Activated CD4-positive, alpha-beta T cell treated with anti-CD3 and anti-CD28 coated beads, Interleukin-2, amount 10 ng/mL, durations not matched to agents 7 days and 5 days (primary cell): ENCODE measurements at places on chromosomes 6 and 20. TPM values are rescaled to one million over a fixed set of nuclear protein-coding genes. Genes with fewer than 3 reads are reported as not detected.

The DACT2 gene
- total RNA-seq: 0.10 TPM

GRCh38 chr6:138235693-138236092, 17.4 kb upstream of the PBOV1 start:
- peaks cover 8% of the 10 kb centered on the region for H3K27me3 ChIP-seq
- H3K36me3 ChIP-seq: no peaks in the 10 kb centered on the region
- H3K4me1 ChIP-seq: no peaks in the 10 kb centered on the region

The TGM3 gene
- total RNA-seq: not detected

DNA sequence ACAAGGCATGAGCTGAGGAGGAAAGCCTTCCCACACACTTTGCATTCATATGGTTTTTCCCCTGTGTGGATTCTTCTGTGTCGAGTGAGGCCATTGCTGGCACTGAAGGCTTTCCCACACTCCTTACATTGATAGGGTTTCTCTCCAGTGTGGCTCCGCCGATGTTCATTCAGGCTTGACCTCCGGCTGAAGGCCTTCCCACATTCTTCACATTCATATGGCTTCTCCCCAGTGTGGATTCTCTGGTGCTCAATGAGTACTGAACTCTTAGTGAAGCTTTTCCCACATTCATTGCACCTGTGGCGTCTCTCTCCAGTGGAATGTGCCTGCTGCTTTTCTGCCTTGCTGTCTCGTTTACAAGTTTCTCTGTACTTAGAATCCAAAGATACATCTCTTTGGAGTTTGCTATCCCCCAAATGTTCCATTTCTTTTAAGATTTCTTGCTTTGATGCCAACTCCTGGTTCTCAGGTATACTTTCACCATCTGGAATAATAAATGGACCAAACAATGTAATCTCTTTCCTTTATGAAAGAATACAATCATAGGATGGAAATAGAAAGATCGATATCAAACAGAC, 9.5 kb downstream of the ZSCAN31 start:
- no peak overlapping the region for H3K27ac ChIP-seq
- no peak for DNase-seq
- peaks cover 16% of the 10 kb centered on the region for H3K36me3 ChIP-seq
- H3K4me3 ChIP-seq: no peak overlapping the region
- no peaks in the 10 kb centered on the region for H3K4me1 ChIP-seq
- H3K27me3 ChIP-seq: peaks cover 6% of the 10 kb centered on the region

DNA sequence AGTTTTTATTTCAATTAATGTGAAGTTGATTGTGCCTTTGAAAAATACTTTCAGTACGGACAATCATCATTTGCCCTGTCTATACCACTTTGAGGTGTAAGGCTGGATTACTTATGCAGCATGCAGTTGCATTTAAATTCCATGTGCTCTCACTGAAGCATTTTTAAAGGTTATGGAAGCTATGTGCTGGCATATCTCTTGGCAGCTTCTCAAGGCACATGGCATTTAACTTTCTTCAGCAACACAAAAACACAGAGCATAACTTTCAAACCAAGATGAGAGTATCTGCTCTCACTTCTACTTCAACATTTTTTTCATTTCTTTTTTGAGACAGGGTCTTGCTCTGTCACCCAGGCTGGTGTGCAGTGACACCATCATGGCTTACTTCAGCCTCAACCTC, 360.6 kb upstream of the RUNX2 start:
- DNase-seq: no peak
- peaks cover 11% of the 10 kb centered on the region for H3K36me3 ChIP-seq
- H3K4me1 ChIP-seq: peaks cover 5% of the 10 kb centered on the region
- H3K4me3 ChIP-seq: no peak overlapping the region
- peak overlapping the region; percentile 58 for H3K27ac ChIP-seq

GRCh38 chr6:7732228-7732627, 6.3 kb downstream of the BMP6 start:
- no peak overlapping the region for H3K27ac ChIP-seq
- H3K27me3 ChIP-seq: peaks cover 65% of the 10 kb centered on the region
- no peak overlapping the region for H3K4me3 ChIP-seq
- H3K36me3 ChIP-seq: no peaks in the 10 kb centered on the region
- no peak for DNase-seq

The SSTR4 gene
- not detected for total RNA-seq

The EDN1 gene
- total RNA-seq: 0.10 TPM

DNA sequence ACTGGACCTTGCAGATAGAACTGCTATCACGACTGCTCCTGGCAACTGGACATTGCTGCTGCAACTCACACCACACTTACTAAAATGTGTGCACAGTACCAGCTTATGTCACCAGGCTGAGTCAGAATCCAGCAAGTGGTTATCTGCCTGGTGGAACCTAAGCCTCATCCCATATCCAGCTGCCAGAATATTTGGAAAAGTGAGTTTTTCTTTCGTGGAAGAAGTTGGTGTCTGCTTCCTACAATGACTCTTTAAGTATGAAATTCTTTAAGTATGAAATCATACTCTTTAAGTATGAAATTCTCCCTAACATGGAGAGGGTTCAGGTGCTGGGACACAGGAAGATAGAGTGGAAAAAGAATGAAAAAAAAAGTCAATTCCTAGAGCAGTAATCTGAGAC, 16.4 kb upstream of the POLR1H start:
- no peak overlapping the region for H3K27ac ChIP-seq
- no peak overlapping the region for H3K4me3 ChIP-seq

DNA sequence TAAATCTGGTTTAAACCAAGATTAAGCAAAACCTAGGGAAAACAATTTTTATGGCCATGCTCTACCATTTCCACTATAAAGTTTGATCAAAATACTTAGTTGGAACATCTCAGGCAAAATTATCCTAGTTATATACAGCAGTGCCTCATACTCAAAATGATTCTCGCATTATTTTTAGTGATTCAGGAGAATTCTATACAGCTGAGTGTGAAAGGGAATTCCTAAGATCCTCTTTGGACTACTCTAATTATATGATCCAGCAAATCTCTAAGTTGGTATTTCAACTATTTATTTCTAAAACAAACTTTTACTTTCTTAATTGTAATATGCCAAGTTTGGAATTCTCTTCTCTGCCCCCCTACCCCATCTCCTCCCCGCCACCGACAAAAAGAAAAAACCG, 8.6 kb downstream of the DTNBP1 start:
- H3K4me3 ChIP-seq: no peak overlapping the region
- no peaks in the 10 kb centered on the region for H3K27me3 ChIP-seq
- DNase-seq: no peak
- H3K36me3 ChIP-seq: peaks cover 24% of the 10 kb centered on the region
- no peak overlapping the region for H3K27ac ChIP-seq

- H3K4me1 ChIP-seq: no peaks in the 10 kb centered on the region
- no peak for DNase-seq
- H3K27me3 ChIP-seq: no peaks in the 10 kb centered on the region
- H3K4me3 ChIP-seq: no peak overlapping the region
Observed at GRCh38 chr20:15582146-15582760, 991.0 kb downstream of the KIF16B start.

The HSPA1L gene
- 3.3 TPM for total RNA-seq

The EBF4 gene
- total RNA-seq: 0.27 TPM

GRCh38 chr20:57025261-57025660, 241.2 kb downstream of the BMP7 start:
- no peaks in the 10 kb centered on the region for H3K36me3 ChIP-seq
- no peak overlapping the region for H3K27ac ChIP-seq
- H3K27me3 ChIP-seq: peaks cover 8% of the 10 kb centered on the region
- no peak for DNase-seq
- H3K4me1 ChIP-seq: no peaks in the 10 kb centered on the region

DNA sequence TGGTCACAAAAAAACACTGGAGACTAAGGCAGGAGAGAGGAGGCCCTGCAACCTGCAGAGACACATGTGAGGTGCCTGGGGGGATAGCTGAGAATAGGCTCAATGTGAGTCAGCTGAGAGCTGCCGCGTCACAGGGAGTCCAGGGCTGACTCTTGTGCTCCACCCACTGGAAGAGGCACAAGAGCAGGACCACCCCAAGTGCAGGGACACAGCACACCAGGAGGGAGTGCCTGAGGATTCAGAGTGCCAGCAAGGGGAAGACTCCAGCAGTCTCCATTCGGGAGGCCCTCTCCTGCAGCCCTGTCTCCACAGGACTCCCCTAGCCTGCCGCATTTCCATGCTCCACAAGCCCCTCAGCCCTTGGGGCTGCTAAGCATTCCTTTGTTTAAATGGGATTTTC, 105.5 kb downstream of the HUS1B start:
- no peak overlapping the region for H3K27ac ChIP-seq
- H3K36me3 ChIP-seq: peaks cover 32% of the 10 kb centered on the region
- H3K4me1 ChIP-seq: peaks cover 40% of the 10 kb centered on the region
- no peaks in the 10 kb centered on the region for H3K27me3 ChIP-seq
- DNase-seq: no peak
- no peak overlapping the region for H3K4me3 ChIP-seq

The FRS3 gene
- total RNA-seq: 4.6 TPM

DNA sequence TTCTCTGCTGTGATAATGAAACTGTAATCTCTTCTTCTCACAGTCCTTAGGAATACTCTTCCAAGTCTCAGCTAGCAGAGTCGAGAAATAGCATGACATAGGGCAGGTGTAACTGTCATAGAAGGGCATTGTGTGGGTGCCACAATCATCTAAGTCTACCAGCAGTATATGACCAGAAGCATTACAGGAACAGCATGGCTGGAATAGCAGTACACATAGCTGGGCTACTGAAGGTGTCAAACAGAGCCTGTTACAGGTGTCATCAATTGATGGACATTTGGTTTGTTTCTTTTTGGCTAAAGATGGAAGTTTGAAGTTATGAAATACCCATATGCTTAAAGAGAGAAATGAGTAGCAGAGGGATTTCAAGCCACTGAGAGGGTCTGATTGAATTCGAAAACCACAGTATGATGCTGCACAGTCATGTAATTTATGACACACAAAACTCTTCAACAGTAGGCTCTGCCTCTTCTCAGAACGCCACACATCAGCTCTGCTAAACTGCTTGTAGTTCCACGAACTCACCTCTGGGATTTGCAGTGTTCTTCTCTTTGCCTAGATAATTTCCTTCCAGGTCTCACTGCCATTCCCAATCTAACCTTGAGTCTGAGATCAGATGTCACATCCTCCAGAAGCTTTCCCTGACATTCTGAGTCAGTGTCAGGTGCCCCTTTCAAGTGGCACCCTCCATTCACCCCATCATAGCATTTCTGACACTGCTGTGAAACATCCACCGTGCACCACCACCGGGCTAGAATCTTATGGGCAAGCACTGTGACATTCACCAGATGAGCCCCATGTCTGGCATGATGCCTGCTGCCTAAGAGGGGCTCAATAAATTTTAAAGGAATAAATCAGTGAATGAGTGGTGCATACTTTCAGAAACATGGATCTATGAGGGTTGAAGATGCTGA, 151.0 kb downstream of the ADAT2 start:
- H3K27me3 ChIP-seq: no peaks in the 10 kb centered on the region
- no peaks in the 10 kb centered on the region for H3K36me3 ChIP-seq
- DNase-seq: no peak
- peaks cover 6% of the 10 kb centered on the region for H3K4me1 ChIP-seq
